ENCODE measurements at places on chromosomes 7 and 10.

- DNase-seq, result no peak
These were observed 27.2 kb downstream of the ANKRD16 start for GRCh38 chr10:5862360-5862961.

DNA sequence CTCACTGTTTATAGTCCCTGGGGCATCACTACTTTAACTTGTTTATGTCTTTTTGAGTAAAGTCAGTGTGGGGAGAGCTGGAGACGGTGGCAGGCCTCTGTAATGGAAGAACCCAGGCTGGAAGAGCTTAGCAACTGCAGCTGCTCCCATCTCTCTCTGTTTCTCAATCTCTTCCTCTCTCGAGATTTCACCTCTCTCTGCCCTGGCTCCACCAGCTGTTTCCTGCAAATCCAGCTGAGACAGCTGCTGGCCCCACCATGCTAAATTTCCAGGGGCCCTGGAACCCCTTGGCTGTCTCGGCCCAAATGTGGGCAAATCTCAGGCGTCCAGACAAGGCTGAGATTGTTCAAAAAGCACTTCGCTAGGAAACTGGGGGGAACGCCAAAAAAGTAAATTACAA, 25.8 kb upstream of the SLF2 start:
- no peak for DNase-seq

GRCh38 chr10:29204070-29204800, 84.6 kb upstream of the LYZL1 start:
- DNase-seq, result peak; percentile 68

- no peak for DNase-seq
These were observed 143.3 kb upstream of the GPR26 start for GRCh38 chr10:123522702-123523312.

DNA sequence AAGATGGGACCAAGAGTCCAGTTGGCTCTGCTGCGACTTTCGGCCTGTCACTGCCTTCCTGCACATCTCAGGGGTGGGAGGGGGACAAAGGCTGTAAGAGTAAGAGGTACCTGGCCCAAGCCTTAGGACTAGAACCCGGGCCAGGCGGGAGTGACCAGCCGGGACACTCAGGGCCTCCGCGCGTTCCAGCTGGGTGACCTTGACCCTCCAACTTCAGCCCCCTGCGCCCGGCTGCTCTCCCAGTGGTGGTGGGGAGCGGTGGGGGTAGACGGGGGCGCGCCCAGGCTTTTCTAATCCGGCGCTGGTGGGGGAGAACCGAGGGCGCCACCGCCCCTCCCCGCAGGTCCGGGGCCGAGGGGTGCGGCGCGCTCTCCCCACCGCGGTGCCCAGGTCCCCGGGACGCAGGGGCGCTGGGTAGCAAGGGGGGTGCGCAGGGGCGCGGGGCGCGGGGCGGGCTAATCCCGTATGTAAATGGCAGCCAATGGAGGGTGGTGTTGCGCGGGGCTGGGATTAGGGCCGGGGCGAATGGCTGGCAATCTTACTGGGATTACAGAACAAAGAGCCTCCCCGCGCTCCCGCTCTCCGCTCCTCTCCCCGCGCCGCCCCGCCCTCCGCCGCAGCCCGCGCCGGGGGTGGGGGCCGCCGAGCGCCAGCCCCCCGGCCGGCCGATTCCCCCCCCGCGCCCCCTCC, at the start of gene GTF2IRD1:
Gene GTF2IRD1, plus strand, starts transcription at position 585 of the 690 bp plus-strand sequence. CDS start 54,175 bp downstream, outside the sequence.
- peak; percentile 88 for DNase-seq

GRCh38 chr7:138903186-138903820, 77.9 kb downstream of the KIAA1549 start:
- no peak for DNase-seq

DNA sequence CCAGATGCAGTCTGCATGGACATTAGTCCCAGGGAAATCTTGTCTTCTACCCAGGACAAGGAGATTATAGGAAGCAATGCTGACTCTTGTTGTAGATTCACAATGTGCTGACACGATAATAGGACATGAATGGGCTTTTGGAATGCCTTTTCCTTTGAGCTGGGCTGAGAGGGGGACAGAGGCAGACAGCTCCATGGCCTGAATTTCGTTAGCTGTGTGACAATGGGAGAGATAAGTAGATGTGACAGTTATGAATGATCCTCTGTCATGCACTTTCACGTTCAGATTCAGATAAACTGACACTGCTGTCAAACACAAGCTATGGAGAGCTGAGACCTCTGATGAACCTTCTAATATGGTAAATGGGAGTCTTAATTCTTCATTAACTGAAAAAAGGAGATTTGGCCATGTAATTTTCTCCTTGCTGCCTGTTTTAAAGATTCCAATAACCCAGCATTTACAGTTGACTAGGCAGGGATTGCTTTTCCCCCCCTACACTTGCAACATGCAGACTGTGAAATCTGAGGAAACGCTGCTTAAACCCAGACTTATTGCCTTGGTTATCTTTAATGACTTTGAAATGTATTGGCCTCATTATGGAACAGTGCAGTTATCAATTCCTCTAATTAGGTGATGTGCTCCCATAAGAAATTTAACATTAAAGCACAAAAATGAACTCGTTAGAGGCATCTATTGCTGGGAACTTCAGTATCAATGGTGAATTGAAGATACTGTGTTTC, 669.3 kb downstream of the AUTS2 start:
- no peak for DNase-seq

- peak; percentile 16 for DNase-seq
These were observed 38.0 kb downstream of the ZNRF2 start for GRCh38 chr7:30322271-30323005.

DNA sequence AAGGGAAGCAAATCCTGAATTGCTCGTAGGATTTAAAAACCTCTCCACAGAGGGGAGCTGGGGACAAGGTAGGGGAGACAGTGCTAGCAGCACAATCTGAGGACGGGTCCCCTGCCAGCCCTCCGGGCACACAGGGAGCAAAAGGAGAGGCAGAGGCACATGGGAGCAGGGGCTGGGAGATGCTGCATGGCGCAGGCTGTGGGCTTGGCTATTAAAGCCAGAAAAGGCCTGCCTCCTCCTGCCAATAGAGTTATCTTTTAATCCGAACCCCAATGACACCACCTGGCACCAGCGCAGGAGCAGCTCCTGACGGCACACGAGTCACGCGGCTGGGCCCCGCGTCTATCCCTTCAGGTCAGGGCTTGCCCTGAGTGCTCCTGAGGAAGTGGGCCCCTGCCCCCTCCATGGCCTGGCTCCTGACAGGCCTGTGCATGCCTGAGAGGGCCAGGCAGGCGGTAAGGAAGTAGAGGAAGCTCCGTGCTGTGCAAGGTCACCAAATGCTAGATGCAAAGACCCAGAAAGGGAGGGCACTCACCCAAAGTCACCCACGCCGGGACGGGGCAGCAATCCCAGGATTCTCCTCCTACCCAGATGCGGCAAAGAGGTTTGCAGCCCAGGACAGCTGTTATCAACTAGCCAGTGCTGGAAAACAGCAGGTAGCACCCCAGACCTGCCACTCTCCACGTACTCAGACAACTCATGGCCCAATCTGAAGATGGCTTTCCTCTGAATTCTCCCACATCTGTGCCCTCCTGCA, 28.1 kb downstream of the DLG5 start:
- DNase-seq, result peak; percentile 45

- no peak for DNase-seq
These were observed 48.6 kb downstream of the ITGB1 start for GRCh38 chr10:32909456-32909855.

DNA sequence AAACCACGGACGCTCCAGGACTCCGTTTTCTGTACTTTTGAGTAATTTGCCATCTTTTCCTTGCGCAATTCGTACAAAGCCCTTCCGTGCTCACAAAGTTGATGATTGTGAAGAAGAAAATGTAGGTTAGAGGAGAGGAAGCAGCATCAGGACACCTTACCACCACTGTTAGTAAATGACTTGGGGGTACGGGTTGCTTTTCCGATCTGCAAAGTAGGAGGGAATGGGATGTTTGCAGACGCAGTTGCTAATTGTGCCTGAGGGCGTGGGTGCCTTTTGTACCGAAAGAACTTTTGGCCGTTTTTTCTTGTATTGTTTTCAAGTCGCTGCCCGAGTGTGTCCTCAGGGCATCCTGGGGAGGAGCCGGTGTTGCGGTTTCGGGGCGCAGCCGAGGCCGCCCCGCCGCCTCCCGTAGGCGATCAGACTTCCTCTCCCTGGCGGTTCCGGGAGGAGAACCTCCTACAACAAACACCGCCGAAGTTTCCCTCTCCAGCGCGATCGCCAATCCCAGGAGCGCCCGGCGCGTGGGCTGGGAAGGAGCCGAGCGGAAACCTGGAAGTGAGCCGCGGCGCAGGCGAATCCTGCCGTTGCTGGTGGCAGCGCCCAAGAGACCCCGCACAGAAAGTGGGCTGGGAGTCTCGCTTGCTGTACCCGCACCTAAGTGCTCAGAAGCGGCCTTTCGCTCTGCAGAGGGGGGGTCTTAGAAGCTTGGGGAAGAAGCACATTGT, 1.0 kb downstream of the PRR15 start:
- peak; percentile 68 for DNase-seq

GRCh38 chr7:123580406-123581161, 21.0 kb upstream of the ASB15 start:
- peak; percentile 42 for DNase-seq

GRCh38 chr10:11378835-11379234, 232.6 kb downstream of the USP6NL start:
- DNase-seq, result no peak

- DNase-seq, result no peak
These were observed 15.2 kb upstream of the CAMK1D start for GRCh38 chr10:12334186-12334530.

GRCh38 chr10:69716711-69717560, 84.8 kb upstream of the COL13A1 start:
- peak; percentile 87 for DNase-seq

GRCh38 chr10:88194041-88194887, 330.8 kb downstream of the PTEN start:
- no peak for DNase-seq

DNA sequence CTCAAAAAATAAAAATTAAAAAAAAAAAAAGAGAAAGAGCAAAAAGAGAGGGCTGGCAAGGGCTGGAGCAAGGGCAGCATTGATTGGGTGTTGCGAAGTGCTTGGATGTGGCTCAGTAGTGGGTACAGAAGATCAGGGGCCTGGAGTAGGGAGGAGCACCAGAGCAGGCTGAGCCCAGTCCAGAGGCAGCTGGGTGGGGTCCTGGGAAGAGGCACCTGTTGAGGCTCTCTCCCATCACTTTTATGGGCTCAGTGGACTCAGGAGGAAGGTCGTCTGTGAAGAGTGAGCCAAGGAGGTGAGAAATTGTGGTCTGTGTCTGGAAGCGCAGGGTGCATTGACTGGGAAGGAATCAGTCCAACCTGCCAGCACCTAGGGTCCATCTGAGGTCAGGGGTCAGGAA, 11.8 kb upstream of the ZMIZ2 start:
- DNase-seq, result no peak

- no peak for DNase-seq
These were observed 44.0 kb downstream of the CALD1 start for GRCh38 chr7:134823400-134823799.

DNA sequence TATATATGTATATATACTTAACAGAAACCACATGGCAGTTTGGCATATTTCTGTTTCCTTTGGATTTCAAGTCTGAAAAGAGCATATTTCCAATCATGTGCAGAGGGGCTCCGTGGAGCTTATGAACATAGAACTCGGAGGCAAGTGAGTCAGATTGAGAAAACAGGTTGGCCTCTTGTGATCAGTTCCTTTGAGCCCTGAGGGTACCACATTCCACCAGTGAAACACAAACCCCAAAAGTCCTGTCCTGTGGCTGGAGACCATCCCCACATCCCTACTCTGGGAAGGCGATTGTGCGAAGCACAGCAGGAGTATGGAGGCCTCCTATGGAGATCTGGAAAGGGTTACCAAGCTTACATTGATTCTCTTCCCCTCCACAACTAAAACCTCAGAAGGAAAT, 196.7 kb upstream of the TMEM72 start:
- no peak for DNase-seq

DNA sequence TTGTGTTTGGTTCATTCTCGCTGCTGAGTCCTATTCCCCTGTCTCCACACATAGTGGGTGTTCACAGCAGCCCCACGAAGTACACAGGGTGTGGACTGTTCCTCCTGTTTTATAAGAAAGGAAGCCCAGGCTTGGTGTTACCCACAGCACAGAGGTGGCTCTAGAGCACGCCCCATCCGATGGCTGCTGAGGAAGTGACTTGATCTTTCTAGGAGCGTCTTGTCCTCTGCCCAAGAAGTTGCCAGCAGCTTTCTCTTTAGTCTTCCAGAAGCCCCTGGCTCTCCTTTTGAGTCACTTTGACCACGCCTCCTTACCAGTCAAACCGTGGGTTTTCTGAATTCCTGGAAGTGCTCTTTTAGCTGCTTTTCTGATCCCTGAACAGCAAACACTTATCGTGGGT, 94.0 kb downstream of the GRK5 start:
- DNase-seq, result no peak

- no peak for DNase-seq
These were observed 59.5 kb upstream of the PDLIM1 start for GRCh38 chr10:95350219-95350829.

DNA sequence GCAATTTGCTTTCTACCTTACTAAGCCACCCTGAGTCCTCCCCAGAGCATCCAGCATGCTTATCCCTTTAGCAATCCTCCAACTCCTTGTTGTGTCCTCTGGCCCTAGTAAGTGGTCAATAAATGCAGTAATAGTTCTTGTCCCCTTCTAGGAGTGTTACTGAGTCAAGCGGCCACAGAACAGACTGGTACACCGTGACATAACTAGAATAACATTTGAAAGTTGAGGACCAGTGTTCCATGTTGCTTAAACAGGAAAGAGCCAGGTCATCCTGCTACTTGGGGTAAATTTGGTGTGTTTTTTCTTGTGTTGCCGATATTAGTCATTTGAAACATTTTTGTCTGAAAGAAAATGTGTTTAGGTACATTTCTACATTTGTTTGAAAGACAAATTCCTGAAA, 4.8 kb upstream of the CDK6 start:
- no peak for DNase-seq

- no peak for DNase-seq
These were observed 55.9 kb upstream of the NFE2L3 start for GRCh38 chr7:26096136-26096535.

DNA sequence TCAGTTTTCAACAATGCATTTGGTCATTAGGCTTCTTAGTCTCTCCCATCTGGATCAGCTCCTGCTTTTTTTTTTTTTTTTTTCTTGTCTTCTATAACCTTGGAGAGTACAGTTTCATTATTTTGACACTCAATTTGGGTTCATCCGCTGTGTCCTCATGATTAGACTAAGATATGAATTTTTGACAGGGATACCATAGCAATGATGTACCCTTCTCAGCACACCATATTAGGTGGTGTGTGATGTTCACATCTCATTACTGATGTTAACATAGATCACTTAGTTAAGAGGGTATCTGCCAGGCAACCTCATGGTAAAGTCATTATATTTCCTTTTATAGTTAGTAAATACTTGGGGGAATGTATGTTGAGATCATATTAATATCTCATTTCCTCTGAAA, 445.5 kb upstream of the IGFBP3 start:
- DNase-seq, result no peak
